ENCODE measurements at places on chromosomes 2 and 18.

- DNase-seq = no peak
These were observed 297.1 kb downstream of the TMX3 start for GRCh38 chr18:68417826-68418225.

GRCh38 chr2:212249451-212249850 is 289.2 kb downstream of the ERBB4 start:
- DNase-seq = no peak

DNA sequence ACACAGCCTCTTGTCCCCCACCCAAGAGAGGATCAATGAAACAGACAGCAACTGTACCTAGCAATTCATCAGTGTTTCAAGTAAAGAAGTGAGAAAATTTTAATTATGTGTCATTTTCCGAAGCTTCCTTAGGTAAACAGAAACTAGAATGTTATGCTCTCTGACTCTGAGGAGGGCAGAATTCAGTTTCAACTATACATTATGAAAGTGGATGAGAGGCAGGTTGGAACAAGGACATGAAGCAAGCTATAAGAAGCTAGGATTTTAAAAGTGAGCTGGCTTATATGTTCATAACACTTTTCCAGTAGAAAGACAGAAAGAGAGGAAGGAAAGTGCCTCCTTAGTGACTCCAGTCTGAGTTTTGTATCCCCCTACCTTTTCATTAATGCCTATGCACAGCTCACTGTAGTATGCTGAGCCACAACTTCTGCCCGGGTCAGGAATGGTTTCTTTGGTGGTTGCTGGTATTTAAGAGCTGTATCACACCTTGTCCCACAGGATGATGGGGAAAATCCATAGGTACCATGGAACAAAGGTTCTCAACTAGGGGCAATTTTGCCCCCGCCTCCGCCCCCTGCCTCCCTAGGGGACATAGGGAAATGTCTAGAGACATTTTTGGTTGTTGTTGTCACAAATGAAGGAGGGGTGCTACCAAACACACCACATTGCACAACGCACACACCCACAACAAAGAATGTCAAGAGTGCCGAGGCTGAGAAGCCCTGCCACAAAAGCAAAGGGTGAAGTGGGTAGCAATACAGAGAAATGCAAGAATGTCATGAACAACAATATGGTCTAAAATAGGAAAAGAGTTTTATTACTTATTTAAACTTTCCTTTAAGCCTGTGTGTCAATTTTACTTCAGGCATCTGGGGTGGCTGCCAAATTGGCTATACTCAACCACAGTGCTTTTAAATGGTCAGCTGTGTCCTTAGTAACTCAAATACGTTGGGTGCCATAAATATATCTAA is 161.0 kb upstream of the ZFP36L2 start:
- DNase-seq = no peak

GRCh38 chr2:122451040-122451439 is 695.6 kb downstream of the TSN start:
- DNase-seq = no peak

GRCh38 chr2:237190966-237191713 is 105.5 kb downstream of the COPS8 start:
- peak; percentile 17 for DNase-seq

All from cerebellar cortex (tissue), 1 donor.